RWPE1 (cell line): ENCODE measurements at places on chromosomes 11 and 22.

DNA sequence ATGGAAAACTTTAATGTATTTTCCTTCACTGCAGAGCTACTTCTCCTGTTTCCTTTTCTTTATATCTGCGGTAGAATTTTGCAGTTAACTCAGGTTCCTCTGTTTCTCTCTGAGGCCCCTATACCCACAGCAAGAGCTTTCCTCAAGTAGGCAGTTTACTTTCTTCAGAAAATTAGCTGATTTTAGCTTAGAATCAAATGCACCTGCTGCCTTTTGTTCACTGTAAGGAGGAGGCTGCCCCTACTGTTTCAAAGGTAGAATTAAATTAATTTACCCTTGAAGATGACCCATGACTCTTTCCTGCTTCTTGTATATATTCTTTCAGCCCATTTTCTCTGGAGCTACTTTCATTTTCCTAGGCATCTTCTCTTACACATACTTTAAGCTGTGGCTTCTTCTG is 68.7 kb upstream of the GDPD4 start:
- DNase-seq = no peak

- no peak for DNase-seq
These were observed 24.8 kb downstream of the MYO7A start for GRCh38 chr11:77152846-77153245.

DNA sequence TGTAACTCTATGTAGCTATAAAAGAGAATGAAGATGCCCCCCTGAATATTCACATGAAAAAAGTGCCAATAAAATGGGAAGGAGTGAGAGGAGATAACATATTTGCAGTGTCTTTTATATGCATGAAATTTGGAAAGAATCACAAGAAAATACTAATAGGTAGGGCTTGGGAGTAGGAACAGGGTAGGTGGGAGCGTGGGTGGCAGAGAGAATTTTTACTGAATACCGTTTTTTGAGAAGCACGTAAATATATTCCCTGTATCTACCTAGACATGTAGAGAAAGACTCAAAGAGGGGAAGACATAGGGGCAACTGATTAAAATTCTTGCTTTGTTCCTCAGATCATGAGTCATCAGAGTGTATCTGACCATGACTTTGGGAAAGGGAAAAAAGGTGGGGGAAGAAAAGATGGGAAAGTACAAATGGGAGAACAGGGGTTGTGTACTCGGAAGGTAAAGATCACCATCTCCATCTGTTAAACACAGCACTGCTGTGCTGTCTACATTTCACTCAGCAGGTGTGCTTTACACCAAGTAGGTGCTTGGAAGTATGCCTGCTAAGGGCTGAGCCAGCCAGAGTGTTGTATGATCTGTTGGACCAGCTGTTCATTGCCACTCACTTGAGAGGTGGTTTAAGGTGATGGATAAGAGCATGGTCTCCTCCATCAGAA is 16.0 kb downstream of the PRR5L start:
- DNase-seq = no peak

DNA sequence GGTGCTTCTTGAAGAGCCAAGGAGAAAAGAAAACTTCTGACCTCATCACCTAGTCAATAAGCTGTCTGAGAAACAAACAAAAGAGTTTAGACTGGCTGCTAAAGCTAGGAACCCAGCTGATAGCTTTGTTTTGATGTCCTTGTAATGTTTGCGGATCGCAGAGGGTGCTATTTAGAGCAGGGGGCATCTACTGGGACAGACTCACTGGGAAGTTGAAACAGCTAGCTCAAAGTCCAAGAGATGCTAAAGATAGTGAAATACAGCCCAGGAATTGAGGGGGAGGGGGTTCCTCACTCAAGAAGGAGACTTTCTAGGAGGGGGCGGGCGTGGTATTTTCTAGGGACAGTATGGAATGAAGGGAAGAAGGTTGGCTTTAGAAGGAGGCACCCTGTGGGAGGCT is 18.9 kb downstream of the ZBTB16 start:
- no peak for DNase-seq

GRCh38 chr11:7020183-7020917 is at the start of the genes NLRP14 and ZNF214:
NLRP14 (plus strand) TSS chr11:7020479; CDS start chr11:7038587, 18,108 bp downstream.
ZNF214 (minus strand) TSS chr11:7020346; CDS start chr11:7002835, 17,511 bp downstream.
- peak; percentile 98 for DNase-seq

- peak; percentile 34 for DNase-seq
These were observed 61.8 kb upstream of the CRYBB3 start for GRCh38 chr22:25137577-25138525.

DNA sequence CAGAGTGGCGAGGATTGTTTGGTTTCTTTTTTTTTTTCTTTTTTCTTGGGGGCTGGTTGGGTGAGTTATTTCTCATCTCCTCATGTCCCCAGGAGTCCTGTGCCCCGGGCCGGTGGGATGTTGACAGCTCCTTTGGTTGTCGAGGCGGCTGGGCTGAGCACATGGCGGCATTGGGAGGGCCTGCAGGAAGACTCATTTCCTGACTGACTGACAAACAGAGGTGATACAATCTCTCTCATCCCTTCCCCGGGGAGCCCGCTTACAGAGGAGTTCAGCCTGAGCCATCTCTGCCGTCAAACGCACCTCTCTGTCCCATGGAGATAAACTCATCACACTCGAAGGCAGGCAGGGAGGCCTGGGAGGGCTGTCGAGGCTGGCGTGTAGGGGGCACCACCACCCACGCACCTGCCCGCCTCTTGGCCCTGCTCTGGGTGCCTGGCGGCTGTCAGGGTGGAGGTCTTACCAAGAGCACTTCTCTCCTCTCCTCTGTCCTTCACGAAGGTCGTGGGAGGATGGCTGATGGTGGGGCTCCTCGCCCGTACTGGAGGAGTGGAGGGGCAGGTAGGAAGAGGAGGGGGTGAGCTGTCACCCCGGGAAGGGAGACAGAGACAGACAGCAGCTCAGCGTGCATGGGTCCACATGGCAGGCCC is 60.0 kb upstream of the NECTIN1 start:
- no peak for DNase-seq

GRCh38 chr11:61975638-61976419 is 8.4 kb upstream of the FTH1 start:
- no peak for DNase-seq

DNA sequence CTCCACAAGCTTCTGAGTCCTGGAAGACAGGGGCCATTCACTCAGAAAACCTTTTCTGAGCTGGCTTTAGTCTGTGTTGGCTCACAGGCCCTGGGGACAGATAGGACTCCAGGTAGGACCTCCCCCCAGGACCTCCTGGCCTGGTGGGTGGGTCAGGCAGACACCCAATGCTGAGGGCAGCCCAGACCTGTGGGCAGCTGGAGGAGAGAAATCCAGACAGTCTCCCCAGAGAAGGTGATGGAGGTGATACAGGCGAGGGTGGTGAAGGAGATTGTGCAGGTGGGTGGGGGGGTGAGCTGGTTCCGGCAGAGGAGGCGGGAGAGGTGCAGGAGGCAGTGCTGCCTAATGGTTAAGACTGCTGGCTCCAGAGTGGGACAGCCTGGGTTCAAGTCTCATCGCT is 15.6 kb downstream of the LRRC32 start:
- DNase-seq = no peak

GRCh38 chr22:20777420-20778177 is 3.7 kb downstream of the SERPIND1 start:
- DNase-seq = peak; percentile 64

GRCh38 chr11:13552784-13553183 is 57.0 kb upstream of the PTH start:
- DNase-seq = no peak
